HS-27A (cell line): ENCODE measurements at places on chromosomes 5 and 9.

DNA sequence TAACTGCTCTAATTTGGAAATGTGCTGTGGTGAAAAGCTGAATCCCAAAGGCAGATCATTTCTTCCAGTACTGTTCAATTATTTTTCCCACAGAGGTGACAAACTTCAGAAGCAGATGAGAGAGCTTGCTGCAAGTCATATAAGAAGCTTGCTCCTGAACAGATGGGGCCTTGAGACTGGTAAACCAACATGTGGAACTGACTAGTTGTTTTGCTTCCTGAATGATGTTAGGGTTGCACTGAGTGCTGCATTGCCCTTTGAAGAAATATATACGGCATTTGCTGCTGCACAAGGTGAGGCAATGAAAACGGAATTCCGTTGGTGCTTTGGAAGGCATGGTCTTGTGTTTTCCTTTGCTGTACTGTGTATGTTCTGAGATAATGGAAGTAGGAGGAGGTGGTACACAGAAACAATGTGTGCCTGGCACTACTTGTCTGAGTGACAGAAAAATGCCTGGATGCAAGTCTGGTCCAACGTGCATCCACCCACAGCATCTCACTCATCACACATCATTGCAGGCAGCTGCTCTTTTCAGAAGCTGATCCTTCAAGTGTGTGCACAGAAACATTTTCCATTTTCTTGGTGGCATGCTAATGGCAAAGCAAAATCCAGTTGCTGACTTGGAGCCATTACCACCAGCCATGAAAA is 76.9 kb downstream of the ANKH start:
- DNase-seq, result no peak

GRCh38 chr5:99104538-99105132 is 175.8 kb upstream of the CHD1 start:
- DNase-seq, result no peak

GRCh38 chr9:128216781-128217553 is 13.8 kb downstream of the DNM1 start:
- no peak for DNase-seq

DNA sequence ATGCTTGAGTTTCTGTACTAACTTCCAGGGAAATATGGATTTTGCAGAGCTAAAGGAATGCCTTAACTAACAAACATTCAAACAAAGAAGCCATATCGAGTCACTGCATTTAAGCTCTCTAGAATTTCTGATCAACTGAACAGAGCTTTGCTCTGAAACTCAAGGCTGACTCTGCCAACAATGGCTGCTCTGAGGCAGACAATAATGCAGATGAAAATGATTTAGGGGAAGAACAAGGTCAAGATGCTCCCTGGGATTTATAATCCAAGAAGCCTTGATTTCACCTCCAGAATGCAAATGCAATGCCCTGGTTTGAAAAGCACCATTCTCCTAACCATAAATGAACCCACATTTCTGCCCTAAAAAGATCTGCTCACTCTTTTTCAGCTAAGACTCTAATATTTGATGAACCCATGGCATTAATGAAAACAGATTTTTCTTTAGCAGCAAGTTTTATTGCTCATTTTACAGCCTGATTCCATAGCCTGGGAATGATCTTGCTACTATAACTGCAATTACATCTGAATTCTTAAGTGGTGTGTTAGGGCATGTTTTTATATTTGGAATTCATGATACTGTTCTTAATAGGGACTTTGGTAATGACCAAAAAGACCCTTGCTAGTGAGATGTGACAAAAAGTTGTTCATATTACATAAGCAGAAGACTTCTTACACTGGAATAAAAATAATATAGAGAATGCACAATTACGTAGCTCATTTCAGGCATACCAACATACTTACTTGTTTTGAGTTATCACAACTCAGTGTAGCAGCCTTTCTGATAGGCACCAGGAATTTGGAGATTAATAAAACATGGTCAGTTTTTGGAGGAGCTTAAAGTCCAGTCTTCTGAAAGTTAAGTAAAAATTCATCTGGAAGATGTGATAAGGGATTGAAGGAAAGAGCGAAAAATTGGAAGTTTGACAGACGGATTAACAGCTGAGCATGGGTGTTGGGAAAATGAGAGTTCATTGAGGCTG is 169.4 kb downstream of the TRPM3 start:
- no peak for DNase-seq

GRCh38 chr5:16727755-16728325 is 111.0 kb upstream of the RETREG1 start:
- no peak for DNase-seq

DNA sequence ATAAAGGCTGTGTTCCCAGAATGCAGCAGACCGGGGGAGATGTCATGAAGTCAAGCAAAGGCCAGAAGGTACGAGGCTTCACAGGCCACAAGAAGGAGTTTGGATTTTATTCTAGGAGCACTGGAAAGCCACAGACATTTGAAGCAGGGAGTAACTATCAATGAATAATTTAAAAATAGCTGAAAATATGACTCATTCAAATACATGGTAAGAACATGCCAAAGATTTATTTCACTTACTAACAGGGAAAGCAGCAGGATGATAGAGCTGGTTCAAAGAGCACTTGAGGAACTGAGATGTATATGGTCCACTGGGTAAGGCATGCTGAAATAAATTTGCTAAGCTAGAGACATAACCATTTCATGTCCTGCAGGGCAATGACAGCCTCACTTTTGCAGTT is 53.2 kb downstream of the MSX2 start:
- no peak for DNase-seq

DNA sequence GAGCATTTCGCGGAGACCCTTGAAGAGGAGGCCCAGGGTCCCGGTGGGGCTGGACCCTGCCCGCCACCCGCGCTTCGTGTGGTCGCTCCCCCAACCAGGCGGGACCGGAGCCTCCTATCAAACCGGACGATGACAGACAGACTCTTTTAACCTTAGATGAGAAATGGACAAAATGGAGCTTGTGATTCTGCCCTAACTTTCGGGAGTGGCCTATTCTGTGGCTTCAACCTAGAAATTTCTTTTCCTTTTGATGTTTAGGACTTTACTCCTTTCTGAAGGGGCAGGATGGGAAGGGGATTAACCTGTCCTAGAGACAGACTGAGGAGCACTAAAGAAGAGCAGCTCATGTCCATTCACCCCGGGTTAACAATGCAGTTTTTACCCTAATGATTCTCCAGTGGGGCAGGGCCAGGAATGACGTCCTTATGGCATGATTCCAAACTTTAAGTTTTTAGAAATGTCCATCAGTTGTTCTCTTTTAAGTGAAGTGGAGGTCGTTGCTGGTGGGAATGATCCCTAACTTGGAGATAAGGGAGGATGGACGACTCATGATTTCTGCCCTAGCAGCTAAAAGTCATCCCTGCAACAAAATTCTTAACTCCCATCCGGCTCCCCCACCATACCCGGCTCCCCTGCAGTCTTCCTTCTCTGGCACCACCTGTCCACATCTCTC is 1.0 kb downstream of the NIPSNAP3A start:
- no peak for DNase-seq

- no peak for DNase-seq
Measured at GRCh38 chr9:126615791-126616447, 2.2 kb downstream of the LMX1B start.
